ENCODE measurements at places on chromosomes 1 and 21. TPM values are rescaled to one million over a fixed set of nuclear protein-coding genes. Genes with fewer than 3 reads are reported as not detected.

GRCh38 chr1:164950541-164950986 lies 391.6 kb downstream of the PBX1 start:
- DNase-seq = no peak

DNA sequence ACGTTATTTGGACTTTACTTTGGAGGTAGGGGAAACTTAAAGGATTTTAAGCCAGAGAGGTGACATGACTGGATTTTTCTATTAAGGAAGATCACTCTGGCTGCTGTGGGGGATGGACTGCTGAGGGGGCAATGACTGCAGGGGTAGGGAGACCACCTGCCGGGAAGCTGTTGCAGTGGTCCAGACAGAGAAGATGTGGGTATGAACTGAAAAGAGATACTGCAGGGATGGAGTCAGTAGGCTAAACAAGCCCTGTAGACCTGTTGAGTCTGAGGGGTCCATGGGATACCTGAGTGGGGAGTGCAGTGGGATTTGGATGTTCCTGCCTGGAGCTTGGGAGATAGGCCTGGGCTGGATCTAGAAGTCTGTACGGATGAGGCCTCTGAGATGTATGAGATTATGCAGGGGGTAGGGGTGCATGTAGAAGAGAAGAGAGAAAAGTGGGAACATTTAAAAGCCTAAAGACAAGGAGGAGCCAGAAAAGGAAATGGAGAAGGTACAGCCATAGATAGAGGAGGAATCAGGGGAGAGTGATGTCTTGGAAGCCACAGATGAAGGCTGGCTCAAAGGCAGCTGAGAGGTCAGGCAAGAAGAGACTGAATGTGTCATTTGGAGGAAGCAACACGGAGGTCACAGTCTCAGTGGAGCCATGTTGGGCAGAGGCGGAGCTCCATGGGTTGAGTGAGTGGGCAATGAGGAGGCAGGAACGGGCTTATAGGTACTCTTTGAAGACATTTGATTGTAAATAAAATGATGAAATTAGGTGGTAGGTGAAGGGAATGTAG lies 25.9 kb upstream of the KCNA2 start:
- DNase-seq = no peak

- no peak for DNase-seq
Observed at GRCh38 chr1:10515301-10515975, 40.7 kb downstream of the PEX14 start.

DNA sequence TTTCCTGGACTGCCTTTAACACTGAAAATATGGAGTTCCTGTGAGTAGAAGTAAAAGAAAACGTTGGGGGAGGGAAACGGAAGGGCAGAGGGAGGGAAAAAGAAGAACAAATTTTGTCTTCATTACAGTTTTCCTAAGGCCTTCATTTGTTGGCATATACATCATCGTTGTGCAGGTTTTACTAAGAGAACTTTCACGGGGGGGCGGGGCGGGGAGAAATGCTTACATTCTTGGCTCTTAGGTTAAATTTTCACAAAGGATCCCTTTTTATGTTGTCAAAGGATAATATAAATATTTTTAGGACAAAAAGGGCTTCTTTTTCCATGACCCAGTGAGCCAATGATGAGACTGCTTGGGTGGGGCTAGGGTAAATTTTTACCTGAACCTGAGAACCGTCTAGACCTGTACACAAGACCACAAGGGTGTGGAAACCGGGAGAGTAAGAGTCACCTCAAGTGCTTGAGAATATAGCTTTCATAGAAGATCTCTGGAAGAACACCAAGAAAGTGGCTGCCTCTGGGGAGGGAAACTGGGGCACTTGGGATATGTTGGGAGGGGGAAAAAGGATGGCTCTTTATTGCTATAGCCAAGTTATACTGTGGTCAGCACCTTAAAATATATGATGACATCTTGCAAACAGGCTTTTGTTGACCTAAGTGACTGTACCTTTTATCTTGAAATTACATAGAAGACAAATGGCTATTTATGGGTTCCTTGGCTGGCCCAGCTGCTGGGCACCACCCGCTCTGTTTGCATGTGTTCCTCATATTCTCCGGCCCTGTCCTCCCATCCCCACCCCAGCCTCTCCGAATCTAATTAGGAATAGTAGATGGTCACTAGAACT lies 2.0 kb upstream of the UTP25 start:
- no peak for DNase-seq

- peak; percentile 90 for DNase-seq
Observed at GRCh38 chr1:38489844-38490270, 369.7 kb downstream of the RRAGC start.

DNA sequence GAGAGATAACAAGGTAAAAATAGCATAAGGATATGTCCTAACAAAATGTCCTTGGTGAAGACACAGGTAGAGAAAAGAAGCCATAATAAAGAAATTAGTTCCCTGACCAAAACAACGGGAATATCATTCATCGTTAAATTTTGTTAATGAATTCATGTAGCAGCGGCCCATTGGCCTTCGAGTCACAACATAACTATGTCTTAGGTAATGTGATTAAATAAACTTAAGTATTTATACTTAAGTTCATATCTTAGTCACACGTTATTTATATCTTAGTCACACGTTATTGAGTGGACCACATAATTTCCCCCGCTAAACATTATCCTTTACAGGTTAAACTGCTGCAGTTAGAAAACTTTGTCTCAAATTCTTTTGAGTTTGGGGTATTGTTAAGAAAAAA lies 1.2 kb downstream of the NEXN start:
- DNase-seq = no peak

DNA sequence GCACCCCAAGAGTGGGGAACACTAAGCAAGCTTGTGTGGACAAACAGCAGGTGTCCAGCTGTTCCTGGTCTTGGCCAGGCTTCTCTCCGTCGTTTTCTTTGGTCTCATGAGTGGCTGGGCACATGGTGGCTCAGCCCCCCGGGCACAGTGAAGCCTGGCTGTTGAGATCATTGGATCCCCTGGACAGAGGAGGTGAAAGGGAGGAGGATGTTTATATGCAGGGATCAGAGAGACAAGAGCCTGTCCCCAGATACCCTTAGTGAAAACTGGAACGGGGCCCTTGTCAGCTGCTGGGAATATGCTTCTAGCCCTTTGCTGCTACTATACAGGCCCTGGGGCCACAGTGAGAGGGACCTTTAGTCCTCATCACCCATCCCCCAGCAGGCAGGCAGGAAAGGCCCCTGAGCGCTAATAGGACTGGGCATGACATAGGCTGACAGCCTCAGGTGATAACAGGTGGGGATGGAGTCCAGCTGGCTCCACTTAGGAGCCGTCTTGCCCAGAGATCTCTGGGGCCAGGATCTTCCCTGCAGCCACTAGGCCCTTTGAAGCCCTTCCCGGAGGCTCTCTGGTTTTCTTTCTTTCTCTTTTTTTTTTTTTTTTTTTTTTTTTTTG lies 16.4 kb downstream of the EPHA8 start:
- DNase-seq = no peak

GRCh38 chr1:43834280-43835081 lies 99.1 kb upstream of the ARTN start:
- no peak for DNase-seq

GRCh38 chr1:107019166-107019565 lies 37.3 kb upstream of the PRMT6 start:
- DNase-seq = no peak

DNA sequence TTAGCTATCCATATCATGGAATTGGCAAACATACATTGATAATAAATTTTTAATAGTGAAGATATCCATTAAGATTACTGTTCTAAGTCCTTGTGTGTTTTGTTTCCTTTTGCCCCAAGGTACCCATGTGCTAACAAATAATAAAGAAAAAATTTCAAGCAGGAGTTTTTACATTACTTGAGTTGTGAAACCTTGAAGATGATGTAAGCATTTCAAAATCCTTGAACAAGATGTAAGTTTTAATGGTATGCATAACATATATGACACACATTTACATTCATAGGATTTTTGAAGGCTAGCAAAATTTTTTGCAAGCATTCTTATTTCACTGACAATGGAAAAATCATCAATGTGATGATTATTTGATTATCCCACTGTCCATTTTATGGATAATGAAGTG lies 10.9 kb upstream of the ELAVL4 start:
- no peak for DNase-seq

DNA sequence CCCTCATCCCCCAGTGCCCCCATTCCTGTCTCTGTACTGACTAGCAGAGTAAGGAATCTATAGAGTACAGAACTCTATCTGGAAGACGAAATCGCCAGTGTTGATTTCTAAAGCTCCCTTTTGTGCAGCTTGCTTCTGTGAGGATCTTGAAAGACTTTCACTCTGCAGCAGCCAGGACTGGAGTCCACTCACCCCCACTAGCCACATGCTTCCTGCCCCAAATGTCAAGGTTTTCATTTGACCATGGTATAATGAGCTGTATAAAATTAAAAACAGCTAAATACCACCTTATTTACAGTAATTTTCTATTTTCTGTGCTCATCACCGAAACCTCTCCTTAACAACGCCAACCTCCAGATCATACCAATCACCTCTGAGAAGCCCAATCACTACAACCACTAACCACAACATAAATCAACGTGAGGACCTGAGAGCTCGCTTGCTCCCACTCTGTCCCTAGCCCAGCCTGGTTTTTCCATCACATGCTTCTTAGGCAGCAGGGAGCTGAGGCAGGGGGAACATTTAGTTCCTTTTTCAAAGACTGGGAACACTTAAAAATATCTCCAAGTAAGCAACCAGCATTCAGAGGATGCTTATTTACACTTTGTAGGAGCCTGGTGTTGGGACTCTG lies 56.1 kb upstream of the IRF2BP2 start:
- no peak for DNase-seq

Gene CLDN14
- not detected for total RNA-seq

Gene CD84
- total RNA-seq = not detected

Measured in H7 (cell line).